ENCODE measurements at places on chromosomes 2 and 18.

GRCh38 chr2:225602205-225602604 lies 202.7 kb downstream of the NYAP2 start:
- no peak for DNase-seq

DNA sequence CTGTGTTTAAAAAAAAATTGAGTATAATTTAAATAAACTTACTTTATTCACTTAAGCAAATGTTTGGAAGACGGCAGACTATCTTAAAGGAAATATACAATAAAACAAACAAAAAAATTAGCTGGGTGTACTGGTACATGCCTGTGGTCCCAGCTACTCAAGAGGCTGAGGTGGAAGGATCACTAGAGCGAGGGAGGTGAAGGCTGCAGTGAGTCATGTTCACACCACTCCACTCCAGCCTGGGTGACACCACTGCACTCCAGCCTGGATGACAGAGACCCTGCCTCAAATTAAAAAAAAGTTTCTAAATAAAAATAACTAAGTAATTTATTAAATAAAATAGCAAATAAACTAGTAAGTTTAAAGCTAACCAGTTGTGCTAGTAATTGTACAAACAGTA lies 7.5 kb downstream of the PUM2 start:
- no peak for DNase-seq

- DNase-seq = no peak
These were observed 33.6 kb downstream of the GTF2A1L start for GRCh38 chr2:48651158-48651790.

DNA sequence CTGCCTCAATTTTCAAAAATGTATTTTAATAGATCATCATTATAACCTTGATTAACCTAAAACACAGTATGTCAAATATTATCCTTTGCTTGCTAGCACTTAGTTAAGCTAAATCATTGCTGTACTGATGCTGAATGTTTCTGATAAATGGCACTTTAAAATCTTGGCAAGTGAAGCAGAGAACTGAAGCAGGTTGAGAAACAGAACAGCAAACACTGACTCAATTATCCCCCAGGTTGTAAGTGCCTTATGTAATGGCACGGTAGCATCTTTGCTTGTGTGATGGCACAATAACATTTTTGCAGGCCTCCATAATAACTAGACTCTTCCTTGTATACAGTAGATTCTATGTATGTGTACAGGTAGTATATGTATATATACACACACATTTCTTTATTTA lies 33.8 kb downstream of the ARHGAP15 start:
- no peak for DNase-seq

- no peak for DNase-seq
These were observed 33.5 kb upstream of the DAPL1 start for GRCh38 chr2:158761621-158762020.

GRCh38 chr2:238928520-238929241 lies 80.8 kb downstream of the TWIST2 start:
- no peak for DNase-seq

DNA sequence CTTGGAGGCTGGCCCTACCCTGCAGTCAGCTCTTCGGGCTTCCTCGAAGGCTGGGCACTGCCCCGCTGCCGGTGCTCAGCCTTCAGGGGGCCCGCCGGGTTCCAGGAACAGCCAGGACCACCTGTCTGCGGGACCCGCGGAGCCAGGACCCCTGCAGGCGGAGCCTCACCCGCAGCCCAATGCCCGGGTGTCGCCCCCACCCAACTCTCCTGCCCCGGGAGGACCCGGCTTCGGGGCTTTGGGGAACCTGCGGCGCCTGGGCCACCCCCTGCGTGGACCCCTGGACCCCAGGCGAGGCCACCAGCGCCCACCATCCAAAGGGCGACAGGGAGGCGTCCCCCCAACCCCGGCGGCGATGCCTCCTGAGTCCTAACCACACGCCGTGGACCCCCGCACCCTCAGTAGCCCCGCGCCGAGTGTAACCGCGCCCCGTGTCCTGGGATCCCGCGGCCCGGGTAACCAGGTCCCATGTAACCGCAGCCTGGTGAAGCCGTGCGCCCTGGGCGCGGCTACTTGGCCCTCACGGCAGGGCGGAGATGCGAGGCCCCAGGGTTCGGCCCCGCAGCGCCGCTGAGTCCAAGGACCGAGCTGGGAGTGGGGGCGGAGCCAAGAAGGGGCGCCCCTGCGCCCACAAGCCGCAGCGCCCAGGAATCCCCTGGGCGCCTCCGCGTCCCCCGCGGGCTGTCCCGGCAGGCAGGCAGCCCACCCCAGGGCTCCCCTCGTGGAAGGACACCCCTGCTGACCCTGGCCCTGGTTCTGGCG lies 11.0 kb upstream of the UBE2F start:
- DNase-seq = no peak

DNA sequence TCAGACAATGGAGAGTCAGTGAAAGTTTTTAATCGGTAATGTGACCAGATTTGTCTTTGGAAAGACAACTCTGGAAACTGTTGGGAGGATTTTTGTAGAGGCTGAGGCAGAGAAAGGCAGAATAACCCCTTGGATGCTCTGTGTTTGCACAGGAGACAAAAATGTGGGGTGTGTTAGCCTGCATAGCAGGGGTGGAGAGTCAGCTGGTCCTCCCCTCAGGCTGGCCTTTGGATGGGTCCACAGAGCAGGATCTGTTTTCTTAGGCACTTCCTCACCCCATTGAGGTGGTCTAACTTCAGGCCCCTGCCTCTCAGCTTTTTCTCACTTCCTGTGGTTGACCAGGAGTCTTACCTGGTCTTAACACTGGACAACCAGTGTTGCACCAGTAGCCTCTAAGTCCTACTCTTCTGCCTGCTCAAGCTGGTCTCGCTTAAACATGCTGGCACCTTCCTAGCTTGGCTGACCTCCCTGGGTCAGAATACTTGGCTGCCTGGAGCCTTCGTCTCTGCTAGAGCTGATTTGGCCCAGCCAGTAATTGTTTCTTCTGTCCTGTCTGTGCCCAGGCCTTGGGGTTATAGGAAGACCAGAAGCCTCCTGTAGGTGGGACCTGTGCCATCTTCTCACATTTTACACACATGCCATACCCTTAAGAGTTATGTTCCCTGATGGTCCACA lies 259.8 kb upstream of the RASGRP3 start:
- no peak for DNase-seq

- no peak for DNase-seq
These were observed 92.7 kb downstream of the ZNF516 start for GRCh38 chr18:76402026-76402990.

DNA sequence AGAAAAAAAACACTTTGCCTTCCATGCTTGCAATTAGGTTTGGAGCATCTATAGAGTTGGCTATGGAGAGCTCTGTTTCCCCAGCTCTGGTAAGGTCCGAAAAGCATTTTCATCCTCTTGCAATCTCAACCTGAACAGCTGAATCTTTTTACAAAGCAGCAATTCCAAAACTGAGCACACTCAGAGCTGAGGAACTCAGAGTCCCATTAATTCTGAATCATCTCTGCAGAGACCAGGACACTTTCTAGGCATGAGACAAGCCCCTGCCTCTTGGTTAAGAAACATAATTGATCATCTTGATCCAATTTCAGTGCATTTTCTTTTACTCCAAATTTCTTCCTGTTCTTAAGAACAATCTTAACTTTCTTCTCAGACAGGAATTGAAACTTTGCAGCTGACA lies 4.2 kb downstream of the CNGA3 start:
- no peak for DNase-seq

GRCh38 chr2:125330133-125330532 lies 1305.0 kb downstream of the CNTNAP5 start:
- no peak for DNase-seq

DNA sequence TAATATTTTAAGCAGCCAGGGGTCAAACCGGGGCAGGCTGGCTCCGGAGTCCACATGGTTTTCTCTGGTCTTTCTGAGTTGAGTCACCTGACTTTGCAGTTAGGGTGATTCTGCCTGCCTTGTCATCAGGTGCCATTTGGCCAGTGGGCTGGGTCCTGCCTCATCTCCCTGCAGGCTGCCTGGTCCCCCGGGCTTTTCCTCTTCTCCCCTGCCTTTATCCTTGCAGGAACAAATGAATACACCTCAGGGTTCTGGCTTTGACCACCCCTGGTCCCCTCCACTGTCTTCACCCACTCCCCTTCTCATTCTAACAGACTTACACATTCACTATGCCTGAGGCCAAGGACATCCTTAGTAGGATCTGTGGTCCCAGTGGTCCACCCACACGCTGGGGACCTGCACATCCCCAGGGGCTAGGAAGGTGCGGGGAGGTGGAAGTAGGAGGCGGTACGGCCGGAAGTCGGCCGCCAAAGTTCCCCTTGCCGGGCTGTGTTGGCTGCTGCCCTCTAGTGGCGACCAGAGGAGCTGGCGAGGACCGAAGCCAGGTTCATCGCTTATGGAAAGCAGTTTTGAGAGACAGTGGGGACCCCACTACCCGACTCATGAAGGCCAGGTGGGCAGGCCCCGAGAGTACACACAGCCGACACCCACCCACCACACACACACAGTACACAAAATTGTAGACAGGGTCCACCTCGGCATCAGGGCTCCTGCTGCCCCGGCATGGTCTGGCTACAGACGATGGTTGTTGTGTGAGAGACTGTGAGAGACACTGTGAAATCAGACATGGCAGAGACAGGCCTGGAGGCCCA lies 6.3 kb upstream of the TEX261 start:
- peak; percentile 72 for DNase-seq

GRCh38 chr2:188114014-188114413 lies 177.7 kb upstream of the GULP1 start:
- no peak for DNase-seq

DNA sequence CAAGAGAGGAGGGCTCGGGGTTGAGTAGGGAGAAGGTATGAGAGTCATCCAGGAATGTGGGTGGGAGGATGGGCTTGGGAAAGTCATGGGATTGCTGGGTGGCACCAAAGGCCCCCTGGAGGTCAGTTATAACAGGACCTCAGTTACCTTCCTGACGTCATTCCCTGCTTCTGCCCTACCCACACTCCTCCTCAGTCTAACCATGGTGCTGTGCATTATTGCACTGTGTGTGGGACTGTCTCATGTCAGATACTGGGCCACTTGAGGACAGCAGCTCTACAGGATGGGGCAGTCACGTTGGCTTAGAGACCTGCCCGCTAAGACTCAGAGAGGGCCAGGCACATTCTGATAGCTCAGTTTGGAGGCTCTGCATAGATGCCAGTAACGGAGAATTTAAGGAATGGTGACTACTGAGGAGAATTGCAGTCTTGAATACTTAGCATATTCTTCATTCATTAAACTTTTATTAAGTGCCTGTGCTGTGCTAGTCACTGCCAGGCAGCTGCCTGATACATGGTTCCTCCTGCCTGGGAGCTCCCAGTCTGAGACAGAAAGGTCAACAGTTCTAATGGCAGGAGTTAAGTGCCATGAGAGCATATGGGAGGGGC lies 90.5 kb downstream of the LAMA3 start:
- DNase-seq = no peak

GRCh38 chr2:18763338-18763737 lies 174.0 kb upstream of the NT5C1B start:
- no peak for DNase-seq

- DNase-seq = no peak
These were observed 108.0 kb downstream of the DTNA start for GRCh38 chr18:34818064-34818463.

GRCh38 chr2:74262681-74263080 lies 64.3 kb downstream of the MTHFD2 start:
- DNase-seq = no peak

DNA sequence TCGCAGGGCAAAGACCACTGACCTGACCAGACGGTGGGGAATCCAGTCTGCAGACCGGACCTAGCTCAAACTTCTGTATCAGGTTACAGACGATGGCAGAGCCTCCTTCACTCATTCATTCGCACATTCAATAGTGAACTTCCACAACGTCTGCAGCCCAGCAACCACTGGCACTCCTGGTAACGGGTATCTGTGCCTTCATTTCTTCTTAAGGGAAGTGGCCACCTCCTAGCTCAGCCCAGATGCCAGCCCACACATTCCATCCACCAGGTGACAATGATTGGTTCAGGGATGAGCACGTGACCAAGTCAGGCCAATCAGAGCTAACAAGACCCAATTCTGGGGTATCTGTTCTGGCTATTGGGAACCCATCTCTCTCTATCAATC lies 15.9 kb upstream of the ARMC9 start:
- DNase-seq = no peak

- DNase-seq = no peak
These were observed 72.3 kb downstream of the MDH1 start for GRCh38 chr2:63661076-63661475.

DNA sequence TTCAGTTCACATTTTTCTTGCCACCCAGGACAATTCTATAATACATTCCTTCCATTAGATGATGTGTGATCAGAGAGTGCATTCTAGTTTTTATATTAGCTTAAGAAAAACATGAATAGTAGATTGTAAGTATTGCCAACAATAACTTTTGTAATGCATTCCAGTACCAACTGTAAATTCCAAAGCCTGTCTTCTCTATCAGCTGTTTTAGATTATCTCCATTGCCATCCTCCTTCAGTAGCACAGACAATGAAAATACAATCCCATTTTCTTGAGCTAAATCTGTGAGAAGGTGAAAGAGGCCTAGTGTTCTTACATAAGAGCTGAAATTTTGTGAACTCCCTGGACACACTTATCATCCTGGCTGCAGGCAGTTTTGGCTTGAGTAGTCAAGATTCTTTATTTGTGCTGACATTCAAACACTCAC lies 103.9 kb downstream of the CCBE1 start:
- no peak for DNase-seq

GRCh38 chr2:9846554-9846953 lies 3.3 kb downstream of the TAF1B start:
- no peak for DNase-seq

DNA sequence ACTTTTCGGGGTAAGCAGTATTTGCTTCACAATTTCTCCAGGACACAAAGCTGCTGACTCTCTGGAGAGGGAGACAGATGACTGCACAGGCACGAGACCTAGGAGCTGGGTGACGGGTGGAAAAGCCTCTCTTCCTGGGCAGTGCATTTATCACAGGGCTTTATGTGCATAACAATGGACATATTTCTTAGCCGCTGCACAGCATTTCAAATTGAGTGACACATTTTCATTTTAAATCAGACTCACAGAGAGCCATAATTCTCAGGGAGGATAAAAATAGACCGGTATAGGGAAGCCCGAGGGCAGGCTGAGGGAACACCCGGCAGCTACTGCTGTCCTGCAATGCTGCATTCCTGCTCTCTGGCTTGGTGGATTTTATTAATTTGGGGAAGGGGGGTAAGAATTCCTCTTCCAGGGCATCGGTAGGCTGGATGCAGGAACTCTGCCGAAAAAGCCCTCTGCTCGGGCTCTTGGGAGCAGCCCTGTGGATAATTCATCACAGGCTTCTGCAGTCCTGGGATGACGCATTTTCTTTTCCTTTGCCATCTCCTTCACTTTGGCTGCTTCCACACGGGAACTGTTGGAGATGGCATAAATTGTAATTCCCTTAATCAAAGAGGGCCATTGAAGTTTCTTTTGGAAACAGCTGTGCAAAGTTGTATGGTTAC lies 108.1 kb upstream of the ACAA2 start:
- DNase-seq = no peak

All from stimulated activated CD4-positive, alpha-beta T cell treated with anti-CD3 and anti-CD28 coated beads, Interleukin-1b, Interleukin-23, amount 100 ng/mL, for 4 hours (primary cell).